Posterior cingulate gyrus (tissue), 11 donors: ENCODE measurements at places on chromosomes 3 and 15.
A peak's percentile ranks its signal among the peaks of the same experiment; 100 is the strongest.

DNA sequence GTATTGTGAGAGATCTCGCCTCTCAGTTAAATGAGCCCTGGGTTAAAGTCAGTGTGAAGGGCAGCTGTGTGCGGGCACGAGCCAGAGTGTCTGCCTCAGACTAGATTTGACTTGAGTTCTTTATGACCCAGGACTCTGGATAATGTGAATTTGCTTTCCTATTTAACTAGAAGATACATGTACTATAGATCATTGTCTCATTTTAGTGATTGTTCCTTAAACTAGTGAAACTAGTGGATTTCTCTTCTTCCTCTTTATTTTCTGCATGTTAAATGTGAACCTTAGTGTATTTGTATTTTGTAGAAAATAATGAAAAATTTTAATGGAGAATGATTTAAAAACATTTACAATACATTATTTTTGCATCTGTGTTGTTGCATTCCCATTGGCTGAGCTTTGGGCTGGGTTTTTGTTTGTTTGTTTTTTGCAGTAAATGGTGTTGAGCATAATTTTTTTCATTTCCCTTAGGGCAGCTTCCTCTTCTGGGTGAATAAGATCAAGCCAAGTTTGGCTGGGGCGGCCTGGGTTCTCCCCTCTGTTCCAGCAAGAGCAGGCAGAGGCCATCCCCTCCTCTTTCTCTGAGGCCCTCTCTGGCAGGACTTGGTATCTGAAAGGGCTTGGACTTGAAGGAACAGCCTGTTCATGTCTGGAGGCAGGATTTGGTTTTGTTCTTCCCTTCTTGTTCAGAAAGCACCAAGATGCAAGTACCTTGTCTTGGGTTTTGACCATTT is 15.0 kb downstream of the GCSAM start:
- DNase-seq = no peak

DNA sequence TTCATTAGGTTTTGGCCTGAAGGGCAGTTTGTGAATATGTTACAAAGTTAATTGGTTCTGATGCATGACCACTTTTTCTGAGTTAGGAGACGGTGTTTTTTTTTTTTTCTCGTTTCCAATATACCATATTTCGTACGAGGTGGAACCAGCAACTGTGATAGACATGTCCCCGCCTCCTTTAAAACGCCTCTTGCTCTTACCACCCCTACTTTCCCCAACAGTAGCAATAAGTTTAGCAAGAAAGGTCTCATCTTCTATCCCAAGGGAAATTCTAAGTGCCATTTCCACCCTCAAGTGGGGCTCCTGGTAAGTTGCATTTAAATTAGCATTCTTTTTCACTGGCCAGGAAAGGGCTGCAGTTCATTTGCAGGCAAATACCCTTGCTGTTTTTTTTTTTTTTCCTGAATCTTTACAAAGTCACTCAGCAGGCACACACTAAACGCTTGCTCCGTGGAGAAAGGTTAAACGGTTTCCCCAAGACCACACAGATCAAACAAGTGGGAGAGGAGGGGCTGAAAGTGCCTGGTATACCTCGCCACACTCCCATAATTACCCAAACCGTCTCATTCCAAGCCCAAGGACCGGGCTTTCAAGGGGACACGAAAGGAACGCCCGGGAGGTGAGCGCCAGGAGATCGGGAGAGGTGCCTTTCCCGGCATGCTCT is 39.5 kb upstream of the MGA start:
- DNase-seq = no peak

DNA sequence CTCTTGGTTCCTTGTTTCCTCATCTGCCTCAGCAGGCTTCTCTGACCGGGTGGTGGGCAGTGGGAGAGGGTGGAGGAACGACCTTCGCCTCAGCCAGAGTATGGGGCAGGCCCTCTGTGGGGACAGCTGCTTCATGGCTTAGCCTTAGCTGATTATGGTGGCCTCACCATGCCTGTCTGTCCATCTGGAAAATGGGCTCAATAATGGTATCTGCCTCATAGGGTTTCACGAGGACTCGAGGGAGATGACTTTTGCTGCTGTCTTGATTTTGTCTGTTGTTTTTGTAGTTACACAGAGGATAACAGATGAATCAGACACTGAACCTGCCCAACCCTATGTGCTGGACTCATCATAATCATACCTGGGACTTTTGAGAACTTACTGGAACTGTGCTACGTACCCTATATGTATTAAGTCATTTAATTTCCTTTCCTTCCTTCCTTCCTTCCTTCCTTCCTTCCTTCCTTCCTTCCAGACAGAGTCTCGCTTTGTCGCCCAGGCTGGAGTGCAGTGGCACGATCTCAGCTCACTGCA is 46.5 kb downstream of the CDC25A start:
- no peak for DNase-seq

- DNase-seq = no peak
Observed at GRCh38 chr15:74422652-74423430, 10.9 kb downstream of the SEMA7A start.

- DNase-seq = no peak
Observed at GRCh38 chr3:112871735-112872134, 25.1 kb upstream of the CD200R1L start.

- DNase-seq = no peak
Observed at GRCh38 chr3:125165189-125165947, 47.2 kb downstream of the SLC12A8 start.

GRCh38 chr15:63892794-63893441 is 59.2 kb upstream of the HERC1 start:
- DNase-seq = peak; percentile 73

GRCh38 chr3:87410110-87410509 is 133.7 kb upstream of the POU1F1 start:
- no peak for DNase-seq

GRCh38 chr3:139093840-139094239 is 49.1 kb upstream of the PRR23C start:
- no peak for DNase-seq

GRCh38 chr3:183490653-183491052 is 62.2 kb upstream of the MCF2L2 start:
- no peak for DNase-seq

DNA sequence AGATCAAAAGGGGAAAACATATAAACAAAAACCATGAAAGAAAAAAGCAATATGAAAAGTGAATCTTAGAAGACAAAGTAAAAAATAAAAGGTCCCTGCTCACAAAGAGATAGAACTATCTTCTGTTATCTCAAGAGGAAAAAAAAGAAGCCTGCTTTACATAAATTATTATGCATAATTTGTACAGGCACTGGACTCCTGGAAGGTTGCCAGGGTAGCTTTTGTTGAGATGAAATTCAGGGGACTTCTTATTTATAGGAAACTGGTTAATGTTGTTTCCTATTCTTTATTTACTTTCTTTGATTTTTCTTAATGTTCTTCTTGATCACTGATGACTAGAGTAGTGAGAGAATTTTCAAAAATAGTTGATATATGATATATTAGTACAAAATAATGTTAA is 66.9 kb downstream of the PPM1L start:
- DNase-seq = no peak

DNA sequence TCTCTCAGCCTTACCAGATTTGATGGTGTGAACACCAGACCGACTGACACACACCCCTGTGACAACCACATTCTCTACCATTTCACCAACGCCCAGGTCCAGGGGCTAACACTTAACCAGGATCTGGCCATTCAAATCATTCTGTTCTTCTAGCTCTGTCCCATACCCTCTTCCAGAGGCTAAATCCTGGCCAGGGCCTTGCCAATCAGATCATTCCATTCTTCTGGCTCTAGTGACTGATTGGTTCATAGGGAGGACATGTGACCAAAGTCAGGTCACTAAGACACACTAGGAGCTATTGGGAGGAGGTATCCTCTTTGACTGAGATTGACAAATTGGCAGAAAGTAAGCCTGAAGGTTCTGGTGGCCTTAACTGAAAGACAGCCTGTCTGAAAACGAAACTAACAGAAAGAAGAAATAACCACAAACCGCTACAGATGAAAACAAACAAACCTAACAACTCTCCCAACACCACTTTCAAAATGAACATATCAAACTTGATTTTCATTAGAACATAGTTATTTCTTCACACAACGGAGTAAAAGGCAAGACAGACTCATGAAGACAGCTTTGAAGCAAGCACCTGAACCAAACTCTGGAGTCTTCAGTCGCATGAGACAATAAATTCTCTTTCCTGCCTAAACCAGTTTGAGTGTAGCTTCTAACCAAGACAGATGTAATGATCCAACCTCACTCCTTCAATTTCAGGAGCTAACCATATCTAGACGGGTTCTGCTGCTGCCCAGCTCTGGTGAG is 68.5 kb downstream of the TRANK1 start:
- no peak for DNase-seq

DNA sequence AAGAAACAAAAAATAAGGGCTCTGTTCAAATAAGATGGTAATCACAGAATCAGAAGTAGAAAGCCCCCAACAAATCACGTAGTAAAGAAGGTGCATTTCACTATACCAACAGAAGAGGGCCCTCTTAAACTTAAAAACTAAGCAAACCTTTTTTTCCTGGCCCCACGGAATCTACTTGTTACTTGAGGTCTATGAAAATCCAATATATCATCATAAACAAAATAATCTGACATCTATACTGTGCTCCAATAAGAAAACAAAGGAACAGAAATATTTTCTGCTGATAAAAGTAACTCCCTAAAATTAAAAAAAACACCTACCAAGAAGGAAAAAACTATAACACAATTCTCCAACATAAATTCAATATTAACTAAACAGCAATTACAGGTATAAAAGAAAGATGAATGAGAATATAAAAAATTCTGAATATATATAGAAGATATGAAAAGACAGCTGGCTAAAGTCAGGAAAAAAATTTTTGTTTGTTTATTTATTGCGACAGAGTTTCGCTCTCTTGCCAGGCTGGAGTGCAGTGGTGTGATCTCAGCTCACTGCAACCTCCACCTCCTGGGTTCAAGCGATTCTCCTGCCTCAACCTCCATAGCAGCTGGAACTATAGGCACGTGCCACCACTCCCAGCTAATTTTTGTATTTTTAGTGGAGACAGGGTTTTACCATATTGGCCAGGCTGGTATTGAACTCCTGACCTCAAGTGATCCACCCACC is 81.8 kb downstream of the CLASP2 start:
- DNase-seq = no peak

GRCh38 chr3:22117751-22118346 is 366.8 kb upstream of the ZNF385D start:
- DNase-seq = no peak

DNA sequence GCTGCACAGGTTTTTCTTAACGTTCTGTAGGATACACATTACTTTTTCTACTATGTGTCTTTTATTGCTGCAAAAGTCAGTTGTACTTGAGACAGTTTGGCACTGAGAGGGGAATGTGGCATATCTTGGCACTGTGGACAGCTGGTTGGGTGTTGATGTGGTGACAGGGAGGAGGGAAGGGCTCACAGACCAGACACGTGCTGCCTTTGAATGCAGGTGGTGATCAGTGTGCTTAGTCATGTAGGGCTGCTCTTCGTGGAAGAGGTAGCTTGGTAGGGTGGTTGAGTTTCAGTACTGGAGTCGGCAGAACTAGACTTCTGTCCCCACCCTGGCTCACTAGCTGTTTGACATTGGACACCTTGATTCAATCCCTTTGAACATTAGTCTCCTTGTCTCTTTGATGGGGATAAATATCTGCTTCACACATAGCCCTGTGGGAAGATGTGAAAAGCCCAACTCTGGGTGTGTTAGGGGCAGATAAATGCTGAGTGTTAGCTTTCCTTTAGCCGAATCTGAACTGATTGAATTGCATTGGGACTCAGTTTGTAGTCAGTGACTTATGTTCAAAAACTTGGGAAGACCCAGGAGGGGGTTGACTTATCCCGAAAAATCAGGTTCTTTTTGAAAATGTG is 108.4 kb downstream of the PTPRG start:
- DNase-seq = no peak

DNA sequence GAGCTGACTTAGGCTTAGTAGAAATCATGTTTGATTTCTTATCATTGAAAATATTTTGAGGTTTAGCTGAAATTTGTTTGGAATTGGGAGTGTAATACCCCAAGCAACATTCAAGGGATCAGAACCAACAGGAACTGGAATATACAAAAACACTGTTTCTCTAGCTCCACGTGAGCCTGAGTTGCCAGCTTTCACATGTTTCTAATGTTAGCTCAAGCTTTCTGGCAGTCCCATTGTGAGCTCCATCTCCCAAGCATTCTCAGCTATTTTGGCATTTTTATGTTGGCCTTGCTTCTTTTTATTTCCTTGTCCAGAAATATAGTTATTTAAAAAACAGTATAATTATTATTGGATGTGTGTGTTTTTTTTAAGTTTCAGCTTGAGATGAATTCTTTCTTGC is 427.1 kb upstream of the DPH6 start:
- no peak for DNase-seq

GRCh38 chr15:90154861-90155626 is 46.1 kb upstream of the SEMA4B start:
- no peak for DNase-seq

GRCh38 chr15:25501828-25502446 is 63.1 kb upstream of the UBE3A start:
- no peak for DNase-seq

DNA sequence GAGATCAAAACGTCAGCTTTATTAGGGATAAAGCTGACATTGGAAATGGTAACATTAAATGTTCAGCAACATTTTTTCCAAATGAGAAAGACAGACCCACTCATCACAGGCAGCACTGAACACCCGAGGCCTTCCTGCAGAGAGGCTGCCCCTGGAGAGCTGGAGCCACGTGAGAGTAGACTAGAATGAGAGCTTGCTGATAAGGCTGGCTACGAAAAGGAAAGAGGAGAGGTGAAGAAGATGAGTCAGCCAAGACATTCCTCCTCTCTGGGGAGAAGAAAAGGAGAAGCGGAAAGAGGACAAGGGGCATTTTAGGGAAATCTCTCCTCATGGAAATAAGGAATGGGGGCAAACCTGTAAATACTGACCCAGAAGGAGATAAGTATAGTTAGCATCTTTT is 7.3 kb downstream of the CYP19A1 start:
- no peak for DNase-seq

GRCh38 chr15:99842071-99842470 is 108.8 kb upstream of the LYSMD4 start:
- DNase-seq = no peak

DNA sequence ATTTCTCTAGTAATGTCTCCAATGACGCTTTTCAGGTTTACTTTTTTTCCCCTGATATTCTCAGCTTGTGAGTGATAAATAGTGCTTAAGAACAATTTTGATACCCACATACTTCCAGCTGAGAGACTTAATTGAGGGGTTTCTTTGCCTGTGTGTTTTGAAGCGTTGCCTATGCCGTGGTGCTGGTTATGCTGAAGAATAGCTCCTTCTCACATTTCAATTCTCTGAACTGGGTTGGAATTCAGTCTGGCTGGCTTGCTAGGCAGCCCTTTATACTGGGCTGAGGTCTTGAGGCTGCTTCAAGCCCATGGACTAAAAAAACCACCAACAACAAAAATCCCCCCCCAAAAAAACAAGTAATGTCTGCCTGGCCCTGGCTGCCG is 87.4 kb downstream of the CHST2 start:
- no peak for DNase-seq

- DNase-seq = no peak
Observed at GRCh38 chr3:100073714-100074307, 40.5 kb downstream of the FILIP1L start.

GRCh38 chr3:72894976-72895552 is 7.2 kb downstream of the GXYLT2 start:
- no peak for DNase-seq

GRCh38 chr3:150371741-150372254 is 36.3 kb upstream of the TSC22D2 start:
- DNase-seq = no peak
